CD4-positive, alpha-beta T cell treated with Interleukin-4 for 1 hour (primary cell): ENCODE measurements at places on chromosomes 5 and 9.
A peak's percentile ranks its signal among the peaks of the same experiment; 100 is the strongest.

GRCh38 chr9:136483589-136484152 lies 831 bp upstream of the SEC16A start:
- DNase-seq: peak; percentile 95

GRCh38 chr9:130422546-130422945 lies 22.2 kb upstream of the ASS1 start:
- DNase-seq: no peak

GRCh38 chr9:121154782-121155181 lies 46.9 kb downstream of the RAB14 start:
- DNase-seq: no peak

GRCh38 chr9:129439242-129439641 lies 181.7 kb downstream of the C9orf50 start:
- DNase-seq: no peak

- DNase-seq: no peak
These were observed 92.7 kb upstream of the NEURL1B start for GRCh38 chr5:172548311-172548731.

DNA sequence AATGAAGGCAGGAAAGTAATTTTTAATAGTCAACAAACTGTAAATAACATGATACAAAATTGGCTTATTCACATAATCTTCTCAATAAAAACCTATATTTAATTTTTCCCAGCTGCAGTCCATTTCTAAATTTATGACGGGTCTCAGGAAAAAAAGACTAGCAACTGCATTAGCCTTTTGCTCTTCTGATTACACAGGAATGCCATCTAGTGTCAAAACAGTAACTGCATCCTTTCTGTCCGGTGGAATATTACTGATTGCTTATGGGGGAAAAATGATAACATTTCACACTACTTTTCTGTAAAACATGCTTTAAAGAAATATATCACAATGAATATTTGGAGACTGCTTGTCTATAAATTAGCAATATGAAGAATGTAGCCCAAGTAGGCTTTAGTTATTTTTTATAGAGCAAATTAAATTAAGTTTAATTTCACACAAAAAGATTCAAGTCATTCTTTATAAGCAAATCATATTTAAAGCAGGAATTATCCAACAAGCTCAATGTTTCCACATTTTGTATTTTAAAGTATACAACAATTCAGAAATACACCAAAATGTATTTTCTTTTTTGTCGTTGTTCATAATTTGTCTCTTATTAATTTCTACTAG lies 534.7 kb downstream of the CDH10 start:
- no peak for DNase-seq

DNA sequence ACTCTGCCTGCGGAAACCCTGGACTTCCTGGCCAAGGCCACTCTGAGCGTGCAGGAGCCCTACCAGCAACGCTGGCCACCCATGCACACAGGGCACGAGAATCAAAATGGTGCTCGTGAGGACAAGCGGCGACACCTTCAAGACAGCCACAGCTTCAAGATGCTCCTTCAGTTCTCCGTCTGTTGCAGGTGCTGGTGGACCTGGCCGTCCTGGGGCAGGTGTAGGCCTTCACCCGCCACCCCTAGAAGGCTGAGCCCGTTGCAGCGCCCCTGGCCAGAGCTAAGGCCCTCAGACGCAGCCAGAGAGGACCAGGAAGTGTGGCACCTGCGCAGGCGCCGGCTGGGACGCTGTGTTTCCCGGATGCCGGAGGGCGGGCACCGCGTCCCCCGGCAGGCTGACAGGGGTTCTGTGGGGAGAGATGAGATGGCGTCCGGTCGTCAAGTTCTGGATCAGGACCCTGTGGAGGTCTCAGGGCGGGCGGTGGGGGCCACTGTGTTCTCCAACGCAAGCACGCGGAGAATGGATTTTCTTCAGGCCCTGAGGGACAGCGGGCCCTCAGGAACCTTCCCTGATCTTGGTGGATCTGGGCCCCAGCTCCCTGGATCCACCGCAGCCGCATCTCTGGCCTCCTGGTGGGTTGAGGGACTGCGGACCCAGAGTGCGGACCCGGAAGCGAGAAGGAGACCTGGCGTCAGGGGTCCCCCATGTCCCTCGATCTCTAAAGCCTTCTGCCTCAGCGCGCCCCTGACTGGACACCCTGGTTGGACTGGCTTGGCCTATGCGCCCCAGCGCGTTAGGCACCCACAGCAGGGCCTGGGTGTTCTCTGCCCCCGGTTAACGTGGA lies 1770.8 kb upstream of the CDH9 start:
- no peak for DNase-seq

- no peak for DNase-seq
These were observed 5.0 kb downstream of the GRXCR2 start for GRCh38 chr5:145867806-145868205.

- DNase-seq: no peak
These were observed 346.7 kb upstream of the KLF9 start for GRCh38 chr9:70761139-70761670.

- no peak for DNase-seq
These were observed 64.3 kb downstream of the CXXC5 start for GRCh38 chr5:139712412-139712811.

- DNase-seq: no peak
These were observed 21.0 kb downstream of the C1QTNF2 start for GRCh38 chr5:160349249-160349934.

- DNase-seq: peak; percentile 10
These were observed 21.7 kb upstream of the NRARP start for GRCh38 chr9:137323531-137324331.

DNA sequence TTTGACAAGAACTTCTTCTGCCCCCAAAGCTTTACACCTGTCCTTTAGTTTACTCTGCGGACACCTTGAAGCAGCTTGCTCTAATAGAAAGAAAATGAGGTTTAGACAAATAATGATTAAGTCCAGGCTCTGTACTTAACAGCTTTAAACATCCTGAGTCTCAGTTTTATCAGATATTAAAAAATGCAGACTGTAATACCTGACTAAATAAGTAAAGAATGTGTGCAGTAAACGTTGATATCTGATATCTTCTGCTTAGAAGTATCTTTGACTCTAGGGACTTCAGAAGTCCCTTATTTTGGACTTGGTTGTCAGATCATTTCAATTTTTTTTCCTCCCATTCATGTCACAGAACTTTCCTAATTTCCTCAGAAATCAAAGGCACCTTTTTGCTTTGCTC lies 1060.4 kb downstream of the CDH12 start:
- no peak for DNase-seq

- DNase-seq: no peak
These were observed 58.5 kb upstream of the IER5L start for GRCh38 chr9:129236441-129237145.

- DNase-seq: no peak
These were observed 54.3 kb downstream of the MTX3 start for GRCh38 chr5:79936646-79937216.

DNA sequence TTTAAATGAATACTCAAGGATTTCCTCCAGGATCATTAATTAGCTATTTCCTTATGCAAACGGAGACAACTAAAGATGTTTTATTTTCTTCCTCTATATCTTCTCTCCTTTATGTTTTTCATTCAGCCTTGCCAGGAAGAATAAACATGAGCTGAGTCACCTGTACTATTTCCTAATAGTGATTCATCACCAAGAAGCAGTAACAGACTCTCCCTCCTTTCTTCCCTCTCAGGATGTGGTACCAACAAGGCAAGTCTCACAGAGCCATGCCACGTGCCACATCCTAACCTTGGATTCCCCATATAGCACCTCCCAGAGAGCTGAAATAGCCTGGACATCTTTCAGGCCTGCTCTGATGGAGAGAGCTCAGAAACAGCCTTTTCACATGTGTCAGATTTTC lies 758.6 kb upstream of the DMAC1 start:
- DNase-seq: no peak

DNA sequence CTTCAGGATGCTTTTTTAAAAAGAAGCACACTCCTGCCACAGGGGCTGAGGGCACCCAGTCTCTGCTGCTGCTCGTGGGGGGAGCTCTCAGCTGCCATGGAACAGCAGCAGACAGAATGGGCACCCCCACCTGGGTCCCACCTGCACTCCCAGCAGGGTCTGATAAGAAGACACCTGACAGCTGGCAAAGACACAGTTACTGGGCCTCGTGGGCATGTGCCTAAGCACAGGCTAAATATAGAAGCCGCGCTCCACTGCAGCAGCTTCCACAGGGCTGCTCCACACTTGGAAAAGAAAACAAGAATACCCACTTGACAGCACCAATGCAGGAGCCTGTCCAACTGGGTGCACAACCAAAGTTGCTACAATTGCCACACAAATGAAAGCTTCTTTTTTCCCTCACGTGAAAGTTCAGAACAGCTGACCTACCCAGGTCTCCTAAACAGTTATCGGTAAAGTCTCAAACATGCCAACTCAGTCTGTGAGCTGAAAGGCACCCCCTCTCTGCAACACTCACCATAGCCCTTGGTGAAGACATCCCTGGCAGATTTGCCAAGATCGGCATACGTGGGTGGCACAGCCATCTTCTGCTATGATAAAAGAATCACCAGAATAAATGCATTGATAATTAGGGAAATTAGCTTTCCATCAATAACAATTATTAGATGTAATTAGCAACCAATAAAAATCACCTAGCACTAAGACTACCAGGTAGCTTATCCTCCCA lies 12.2 kb downstream of the VDAC1 start:
- no peak for DNase-seq

DNA sequence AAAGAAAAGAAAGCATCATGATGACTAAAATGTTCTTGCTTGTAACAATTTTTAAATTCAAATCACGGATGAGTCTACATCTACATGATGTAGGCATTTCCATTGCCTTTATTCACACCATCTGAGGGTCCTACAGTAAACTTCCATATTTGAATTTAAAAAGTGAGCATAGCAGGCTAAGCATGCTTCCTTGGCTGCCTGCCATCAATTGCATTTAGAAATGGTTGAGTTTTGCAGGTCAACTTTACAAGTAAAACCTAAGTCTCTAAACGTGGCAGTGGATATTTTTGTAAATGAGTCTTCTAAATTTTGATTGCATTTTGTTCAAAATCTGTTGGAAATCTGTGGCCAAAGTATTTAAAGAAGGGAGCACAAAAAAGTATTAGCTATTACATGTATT lies 136.5 kb upstream of the PTCH1 start:
- DNase-seq: no peak

DNA sequence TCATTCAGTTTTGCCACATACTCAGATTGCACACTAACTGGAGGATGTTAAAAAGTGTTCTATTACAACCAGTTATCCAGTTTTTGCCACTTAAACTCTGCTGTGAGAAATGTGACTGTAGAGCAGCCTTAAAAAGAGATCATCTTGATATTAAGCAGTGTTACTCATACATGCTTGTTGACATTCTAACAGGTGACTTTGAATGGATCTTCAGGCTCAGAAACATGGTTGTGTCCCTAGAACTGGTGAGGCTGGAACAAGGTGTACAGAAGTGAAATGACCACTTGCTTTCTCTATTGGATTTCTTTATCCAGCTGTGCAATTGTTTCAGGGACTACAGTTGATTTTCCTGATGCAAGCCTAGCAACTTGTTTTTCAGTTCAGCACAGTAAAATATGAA lies 166.1 kb upstream of the CCDC152 start:
- DNase-seq: no peak

- no peak for DNase-seq
These were observed 597.3 kb upstream of the DAB2 start for GRCh38 chr5:40022057-40022456.

GRCh38 chr9:134276453-134277245 lies 49.6 kb upstream of the RXRA start:
- no peak for DNase-seq

- no peak for DNase-seq
These were observed 52.8 kb downstream of the EXD3 start for GRCh38 chr9:137369911-137370764.

- peak; percentile 52 for DNase-seq
These were observed 35.2 kb upstream of the SPATA31C2 start for GRCh38 chr9:88173378-88173999.

- DNase-seq: peak; percentile 41
These were observed 820 bp upstream of the NFX1 start for GRCh38 chr9:33289496-33289895.

GRCh38 chr9:80086822-80087345 lies 515.1 kb downstream of the TLE4 start:
- no peak for DNase-seq

DNA sequence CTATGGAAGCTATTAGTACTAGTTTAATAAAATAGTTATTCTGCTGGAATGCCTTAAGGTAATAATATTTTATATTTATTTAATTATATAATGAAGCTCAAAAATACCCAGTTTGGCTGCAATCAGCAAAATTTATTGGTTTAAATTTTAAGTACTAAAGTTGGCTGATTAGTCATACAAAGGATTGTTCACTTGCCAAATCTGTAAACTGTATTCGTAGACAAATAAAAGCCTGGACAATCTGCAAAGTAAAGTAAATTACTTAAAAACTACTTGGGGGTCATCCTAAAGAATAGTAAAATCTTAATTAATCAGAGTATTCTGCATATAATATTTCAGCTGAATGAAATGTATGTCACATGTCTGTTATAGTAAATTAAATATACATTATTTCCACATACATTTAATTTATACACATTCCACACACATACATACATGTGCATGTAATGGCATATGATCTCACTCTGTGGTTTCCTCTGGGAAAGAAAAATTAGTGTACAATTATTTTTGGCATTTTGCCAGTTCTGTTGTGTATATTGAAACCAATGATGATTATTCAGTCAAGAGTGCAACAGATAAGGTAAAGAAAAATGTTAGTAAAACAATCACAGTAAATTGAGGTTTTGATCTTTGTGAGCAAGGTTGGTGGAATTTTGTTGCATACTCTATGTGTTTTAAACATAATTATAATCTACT lies 455.9 kb downstream of the CDH9 start:
- DNase-seq: no peak

DNA sequence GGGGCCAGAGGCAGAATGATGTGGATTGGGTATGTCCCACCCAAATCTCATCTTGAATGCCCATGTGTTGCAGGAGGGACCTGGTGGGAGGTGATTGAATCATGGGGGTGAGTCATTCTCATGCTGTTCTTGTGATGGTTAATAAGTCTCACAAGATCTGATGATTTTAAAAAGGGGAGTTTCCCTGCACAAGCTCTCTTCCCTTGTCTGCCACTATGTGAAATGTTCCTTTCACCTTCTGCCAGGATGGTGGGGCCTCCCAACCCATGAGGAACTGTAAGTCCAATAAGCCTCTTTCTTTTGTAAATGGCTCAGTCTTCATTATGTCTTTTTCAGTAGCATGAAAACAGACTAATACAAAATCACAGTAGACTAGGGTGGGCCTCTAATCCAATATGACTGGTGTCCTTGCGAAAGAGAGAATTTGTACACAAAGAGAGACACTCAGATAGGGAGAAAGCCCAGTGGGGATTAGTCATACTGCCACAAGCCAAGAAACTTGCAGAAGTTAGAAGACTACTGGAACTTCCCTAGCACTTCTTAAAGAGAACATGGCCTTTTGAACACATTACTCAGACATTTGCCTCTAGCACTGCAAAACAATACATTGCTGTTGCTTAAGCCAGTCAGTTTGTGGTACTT lies 68.4 kb downstream of the ANXA1 start:
- no peak for DNase-seq

DNA sequence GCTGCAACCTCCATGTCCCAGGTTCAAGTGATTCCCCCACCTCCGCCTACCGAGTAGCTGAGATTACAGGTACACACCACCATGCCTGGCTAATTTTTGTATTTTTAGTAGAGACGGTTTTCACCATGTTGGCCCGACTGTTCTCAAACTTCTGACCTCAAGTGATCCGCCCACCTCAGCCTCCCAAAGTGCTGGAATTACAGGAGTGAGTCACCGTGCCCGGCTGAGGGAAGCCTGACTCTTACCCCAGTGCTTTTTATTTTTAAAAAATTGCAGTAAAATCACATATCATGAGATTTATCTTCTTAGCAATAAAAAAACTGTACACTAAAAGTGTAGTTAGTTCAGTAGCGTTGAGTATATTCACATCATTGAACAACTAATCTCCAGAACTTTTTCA lies 105.3 kb downstream of the SLIT3 start:
- DNase-seq: no peak

- DNase-seq: peak; percentile 84
These were observed 7.4 kb downstream of the B4GALT1 start for GRCh38 chr9:33159777-33160127.
